Large intestine (tissue), 12 donors: ENCODE measurements at places on chromosomes 6 and 20.

DNA sequence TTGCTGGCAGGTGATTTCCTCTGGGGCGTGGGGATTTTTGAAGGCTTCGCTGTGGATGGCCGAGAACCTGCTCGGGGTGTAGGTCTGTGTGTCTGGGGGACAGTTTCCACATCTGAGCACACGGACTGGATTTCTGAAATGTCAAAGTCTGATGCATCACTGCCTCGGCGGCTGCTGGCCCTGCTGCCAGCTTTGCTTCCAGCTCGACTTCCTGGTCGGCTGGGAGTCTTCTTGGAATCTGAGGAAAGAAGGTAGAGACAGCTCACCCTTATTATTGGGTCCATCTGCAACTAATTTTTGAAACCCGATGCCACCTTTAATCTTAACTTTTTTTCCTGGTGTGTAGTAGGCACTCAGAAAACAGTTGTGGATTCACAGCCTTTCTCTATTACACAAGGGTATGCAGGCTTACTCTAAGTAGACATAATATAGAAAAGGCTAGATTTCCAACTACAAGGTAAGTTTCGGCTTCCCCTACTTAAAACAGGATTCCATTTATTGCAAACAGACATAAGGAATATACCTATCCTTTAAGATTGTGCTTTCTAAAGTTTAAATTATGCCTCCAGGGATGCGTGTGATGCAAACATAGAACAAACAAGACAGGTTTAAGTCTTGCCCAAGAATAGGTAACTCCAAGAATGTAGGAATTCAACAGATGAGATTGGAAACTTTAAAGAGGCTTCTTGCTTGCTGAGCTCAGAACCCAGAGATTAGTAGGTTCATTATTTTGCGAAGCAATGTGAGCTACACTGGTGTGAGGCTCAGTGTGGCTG lies 183.5 kb downstream of the DST start:
- DNase-seq, result no peak

DNA sequence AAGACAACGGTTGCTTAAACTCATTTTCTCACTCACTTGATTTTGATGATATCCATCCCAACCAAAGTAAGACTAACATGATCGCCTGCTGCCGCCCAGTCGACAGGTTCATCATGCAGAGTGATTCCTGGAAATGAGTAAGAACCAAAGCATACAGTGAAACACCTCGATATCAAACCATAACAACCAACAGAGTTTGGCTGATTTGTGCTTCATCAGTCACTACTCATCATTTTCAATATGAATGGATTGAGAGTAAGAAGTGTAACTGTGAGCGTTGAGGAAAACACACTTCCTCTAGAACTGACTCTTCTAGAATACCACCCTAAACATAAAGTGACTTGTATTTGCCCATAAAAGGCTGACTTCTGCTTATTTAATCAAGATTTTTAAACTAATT lies 29.2 kb upstream of the ALDH8A1 start:
- DNase-seq, result no peak

DNA sequence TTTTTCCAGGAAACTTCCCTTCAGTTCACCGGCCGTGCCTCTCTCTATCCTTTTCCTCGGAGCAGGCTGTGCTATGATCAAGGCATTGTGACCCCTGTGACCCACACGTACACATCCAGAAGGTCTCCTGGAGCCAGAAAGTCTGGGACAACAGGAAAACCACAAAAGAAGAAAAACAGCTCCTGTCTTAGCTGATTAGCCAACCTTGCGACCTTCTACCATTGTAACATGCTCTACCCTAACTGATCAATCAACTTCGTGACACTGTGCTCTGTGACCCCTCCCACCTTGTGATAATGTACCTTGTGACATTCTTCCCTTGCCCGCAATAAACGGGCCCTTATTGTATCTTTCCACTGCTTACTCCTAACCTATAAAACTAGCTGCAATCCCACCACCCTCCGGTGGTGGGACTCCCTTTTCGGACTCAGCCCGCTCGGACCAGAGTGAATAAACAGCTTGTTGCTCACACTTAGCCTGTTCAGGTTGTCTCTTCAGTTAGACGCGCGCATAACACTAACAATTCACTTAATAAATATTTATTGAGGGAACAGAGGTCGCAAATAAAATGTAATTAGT lies 24.2 kb downstream of the ZNF311 start:
- DNase-seq, result peak; percentile 84

- DNase-seq, result no peak
Observed at GRCh38 chr20:53126185-53126584, 154.0 kb downstream of the TSHZ2 start.

- DNase-seq, result no peak
Observed at GRCh38 chr6:106426250-106426970, 65.9 kb downstream of the CRYBG1 start.

- DNase-seq, result no peak
Observed at GRCh38 chr6:69846770-69847491, 19.4 kb upstream of the COL19A1 start.
